ENCODE measurements at places on chromosomes 3 and 15.

- H3K4me1 ChIP-seq = no peaks in the 10 kb centered on the region
- peak; percentile 57 for DNase-seq
- H3K27ac ChIP-seq = no peak overlapping the region
Measured at GRCh38 chr3:141000027-141000663, 51.0 kb upstream of the SPSB4 start.

DNA sequence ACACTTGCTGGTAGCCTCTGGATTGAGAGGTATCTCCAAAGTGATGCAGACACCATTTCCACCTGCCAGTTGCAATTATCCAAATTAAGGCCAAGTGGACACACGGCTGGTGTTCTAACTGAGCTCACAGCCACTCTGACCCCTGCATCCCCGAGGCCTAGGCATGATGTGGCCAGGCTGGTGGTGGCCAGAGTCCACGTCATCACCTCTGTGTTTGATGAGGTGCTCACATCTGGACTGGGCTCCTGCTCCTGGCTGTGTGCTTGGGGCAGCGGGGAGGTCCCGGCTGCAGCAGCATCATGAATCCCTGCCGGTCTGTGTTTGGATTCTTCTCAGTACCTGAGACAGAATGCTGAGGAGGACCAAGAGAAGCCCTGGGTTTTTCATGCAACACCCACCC, 4.9 kb downstream of the OXTR start:
- no peak overlapping the region for H3K4me3 ChIP-seq
- no peak for DNase-seq
- H3K36me3 ChIP-seq = no peaks in the 10 kb centered on the region
- H3K27ac ChIP-seq = no peak overlapping the region
- H3K27me3 ChIP-seq = peaks cover 27% of the 10 kb centered on the region

GRCh38 chr3:176935194-176935888, 261.9 kb downstream of the TBL1XR1 start:
- DNase-seq = no peak
- no peak overlapping the region for H3K27ac ChIP-seq
- H3K36me3 ChIP-seq = no peaks in the 10 kb centered on the region
- H3K4me1 ChIP-seq = peaks cover 37% of the 10 kb centered on the region

DNA sequence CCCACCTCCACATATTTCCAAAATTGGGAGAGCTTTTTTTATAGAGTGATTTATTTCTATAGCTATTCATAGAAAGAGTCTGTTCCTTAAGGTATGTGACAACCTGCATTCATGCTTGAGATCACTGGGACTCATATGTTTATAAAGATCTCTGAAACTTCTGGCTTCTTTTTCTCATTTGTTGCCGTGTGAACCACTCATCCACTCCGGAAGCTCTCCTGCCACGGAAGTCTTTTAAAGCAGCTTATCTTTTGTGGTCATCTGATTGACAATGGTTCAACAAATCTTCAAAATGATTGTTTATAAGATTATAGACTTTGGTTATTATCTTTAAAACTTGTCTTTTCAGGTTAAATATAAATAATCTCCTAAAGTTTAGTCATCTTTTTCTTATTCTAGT, 260.5 kb downstream of the C3orf38 start:
- H3K4me3 ChIP-seq = no peak overlapping the region
- peaks cover 25% of the 10 kb centered on the region for H3K4me1 ChIP-seq
- no peaks in the 10 kb centered on the region for H3K27me3 ChIP-seq
- H3K36me3 ChIP-seq = no peaks in the 10 kb centered on the region

DNA sequence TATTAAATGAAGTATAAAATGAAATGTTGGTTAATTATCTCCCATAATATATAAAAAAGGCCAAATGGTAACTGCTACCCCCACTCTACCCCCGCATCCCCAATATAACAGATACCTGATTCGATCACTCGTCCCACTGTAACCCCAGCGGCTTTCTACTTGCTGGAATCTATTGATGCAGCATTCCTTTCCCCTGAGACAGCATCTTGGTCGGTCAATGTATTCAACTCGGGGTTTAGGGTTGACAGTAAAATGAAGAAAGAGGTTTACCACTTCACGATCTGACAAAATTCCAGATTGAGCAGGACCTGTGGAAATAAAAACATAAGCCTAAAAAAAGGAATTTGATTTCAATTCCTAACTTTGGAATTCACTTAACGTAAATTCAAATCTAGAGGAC, 18.6 kb upstream of the C15orf40 start:
- no peaks in the 10 kb centered on the region for H3K4me1 ChIP-seq
- DNase-seq = no peak
- no peak overlapping the region for H3K4me3 ChIP-seq

GRCh38 chr3:188524052-188524451, 370.1 kb downstream of the LPP start:
- no peak overlapping the region for H3K4me3 ChIP-seq
- H3K27ac ChIP-seq = peak overlapping the region; percentile 4
- peaks cover 12% of the 10 kb centered on the region for H3K36me3 ChIP-seq
- DNase-seq = no peak

GRCh38 chr3:149015393-149015792, 24.1 kb downstream of the GYG1 start:
- no peak overlapping the region for H3K4me3 ChIP-seq
- peaks cover 12% of the 10 kb centered on the region for H3K4me1 ChIP-seq
- no peaks in the 10 kb centered on the region for H3K27me3 ChIP-seq

GRCh38 chr3:177928172-177928873, 607.9 kb upstream of the KCNMB2 start:
- no peak overlapping the region for H3K4me3 ChIP-seq
- peaks cover 3% of the 10 kb centered on the region for H3K36me3 ChIP-seq
- no peak overlapping the region for H3K27ac ChIP-seq
- no peak for DNase-seq
- H3K27me3 ChIP-seq = no peaks in the 10 kb centered on the region

DNA sequence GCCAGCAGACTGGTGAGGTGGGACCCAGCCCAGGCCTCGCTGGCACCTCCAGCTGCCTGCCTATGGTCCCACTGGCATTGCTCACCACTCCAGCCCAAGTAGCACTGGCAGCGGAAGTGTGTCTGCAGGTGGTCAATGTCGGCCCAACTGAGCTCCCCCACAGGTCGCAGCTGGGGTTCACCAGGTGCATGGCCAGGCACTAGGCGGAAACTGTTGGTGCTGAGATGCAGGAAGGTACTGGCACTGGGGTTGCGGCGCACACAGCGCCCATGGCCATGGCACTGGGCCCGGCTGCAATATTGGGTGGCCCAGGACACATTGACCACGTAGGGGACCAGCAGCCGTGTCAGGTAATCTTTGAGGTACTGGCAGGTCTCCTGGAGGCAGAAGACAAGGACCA, 4.4 kb downstream of the HYAL2 start:
- H3K36me3 ChIP-seq = peaks cover 31% of the 10 kb centered on the region
- H3K27ac ChIP-seq = no peak overlapping the region
- peaks cover 39% of the 10 kb centered on the region for H3K4me1 ChIP-seq

DNA sequence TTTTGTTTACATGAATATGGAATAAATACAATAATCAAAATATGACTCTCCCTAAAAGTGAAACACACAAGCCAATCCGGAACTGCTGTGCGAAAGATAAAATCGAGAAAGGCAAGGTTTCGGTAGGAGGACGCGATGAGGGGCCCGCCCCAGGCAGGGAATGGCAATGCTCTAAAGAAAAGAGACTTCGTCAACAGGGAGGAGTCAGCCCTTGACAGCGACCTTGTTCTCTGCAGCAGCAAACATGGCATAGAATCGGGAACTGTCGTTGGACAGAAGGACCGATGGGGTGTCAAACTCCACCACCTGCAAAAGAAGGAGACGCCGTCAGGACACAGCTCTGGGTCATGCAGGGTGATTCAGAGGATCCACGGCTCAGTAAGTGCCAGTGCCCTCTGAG, 36.4 kb upstream of the PARL start:
- no peaks in the 10 kb centered on the region for H3K36me3 ChIP-seq
- no peaks in the 10 kb centered on the region for H3K4me1 ChIP-seq
- H3K27ac ChIP-seq = no peak overlapping the region
- H3K4me3 ChIP-seq = no peak overlapping the region
- no peak for DNase-seq

- H3K4me3 ChIP-seq = peak overlapping the region; percentile 68
- H3K36me3 ChIP-seq = peaks cover 11% of the 10 kb centered on the region
- peak; percentile 12 for DNase-seq
- H3K4me1 ChIP-seq = peaks cover 39% of the 10 kb centered on the region
Measured at GRCh38 chr3:141412087-141412935, 44.0 kb downstream of the ZBTB38 start.

DNA sequence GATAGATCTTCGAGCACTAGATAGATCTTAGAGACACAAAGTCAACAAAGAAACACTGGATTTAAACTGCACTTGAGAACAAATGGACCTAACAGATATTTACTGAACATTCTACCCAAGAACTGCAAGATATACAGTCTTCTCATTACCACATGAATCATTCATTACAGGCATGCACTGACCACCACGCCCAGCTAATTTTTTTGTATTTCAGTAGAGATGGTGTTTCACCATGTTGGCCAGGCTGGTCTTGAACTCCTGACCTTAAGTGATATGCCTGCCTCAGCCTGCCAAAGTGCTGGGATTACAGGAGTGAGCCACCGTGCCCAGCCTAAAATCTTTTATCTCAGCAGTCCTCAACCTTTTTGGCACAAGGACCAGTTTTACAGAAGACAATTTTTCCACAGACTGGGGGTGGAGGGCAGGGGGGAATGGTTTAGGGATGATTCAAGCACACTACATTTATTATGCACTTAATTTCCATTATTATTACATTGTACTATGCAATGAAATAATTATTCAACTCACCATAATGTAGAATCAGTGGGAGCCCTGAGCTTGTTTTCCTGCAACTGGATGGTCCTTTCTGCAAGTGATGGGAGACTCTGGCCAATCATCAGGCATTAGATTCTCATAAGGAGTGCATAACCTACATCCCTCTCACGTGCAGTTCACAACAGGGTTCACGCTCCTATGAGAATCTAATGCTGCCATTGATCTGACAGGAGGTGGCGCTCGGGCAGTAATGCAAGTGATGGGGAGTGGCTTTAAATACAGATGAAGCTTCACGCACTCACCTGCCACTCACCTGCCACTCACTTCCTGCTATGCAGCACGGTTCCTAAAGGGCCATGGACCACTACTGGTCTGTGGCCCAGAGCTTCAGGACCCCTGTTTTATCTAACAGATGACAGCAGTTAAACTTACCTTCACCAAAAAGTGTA, 21.7 kb downstream of the CSNK1G1 start:
- no peak overlapping the region for H3K27ac ChIP-seq
- no peak for DNase-seq
- no peaks in the 10 kb centered on the region for H3K27me3 ChIP-seq
- peaks cover 5% of the 10 kb centered on the region for H3K36me3 ChIP-seq

Data from neural crest cell (in vitro differentiated cells).